ENCODE measurements at places on chromosomes 3 and 15.

GRCh38 chr3:183958226-183958625, 59.5 kb downstream of the ABCC5 start:
- no peak for DNase-seq

DNA sequence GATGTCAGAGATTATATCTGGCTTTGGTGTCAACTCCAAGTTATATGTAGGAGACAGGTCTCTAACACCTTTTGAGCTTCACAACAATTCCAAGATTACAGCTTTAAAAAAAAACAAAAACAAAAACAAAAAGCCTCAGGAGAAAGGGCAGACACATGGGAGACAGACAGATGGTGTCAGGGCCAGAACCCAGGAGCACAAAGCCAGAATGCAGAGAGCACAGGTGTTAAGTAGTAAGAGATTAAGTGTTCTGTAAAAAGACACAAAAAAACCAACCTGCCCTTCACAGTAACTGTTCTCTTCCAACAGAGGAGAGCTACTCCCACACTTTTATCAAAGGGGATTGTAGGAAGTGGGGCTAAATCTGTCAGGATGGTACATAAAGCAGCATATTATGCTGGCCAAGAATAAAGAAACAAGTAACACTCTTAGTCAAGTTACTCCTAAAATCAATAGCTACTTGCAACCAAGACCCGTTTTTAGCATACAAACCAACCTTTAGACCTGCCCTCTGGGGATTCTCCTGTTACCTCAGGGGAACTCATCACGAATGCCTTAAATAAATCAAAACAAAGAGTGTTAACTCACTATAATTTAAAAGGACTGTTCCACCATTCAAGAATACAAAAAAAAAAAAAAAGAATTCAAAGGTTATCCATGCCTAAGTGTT, 5.9 kb downstream of the CPEB1 start:
- DNase-seq: no peak

- no peak for DNase-seq
Measured at GRCh38 chr15:39820050-39820602, 37.5 kb upstream of the FSIP1 start.

DNA sequence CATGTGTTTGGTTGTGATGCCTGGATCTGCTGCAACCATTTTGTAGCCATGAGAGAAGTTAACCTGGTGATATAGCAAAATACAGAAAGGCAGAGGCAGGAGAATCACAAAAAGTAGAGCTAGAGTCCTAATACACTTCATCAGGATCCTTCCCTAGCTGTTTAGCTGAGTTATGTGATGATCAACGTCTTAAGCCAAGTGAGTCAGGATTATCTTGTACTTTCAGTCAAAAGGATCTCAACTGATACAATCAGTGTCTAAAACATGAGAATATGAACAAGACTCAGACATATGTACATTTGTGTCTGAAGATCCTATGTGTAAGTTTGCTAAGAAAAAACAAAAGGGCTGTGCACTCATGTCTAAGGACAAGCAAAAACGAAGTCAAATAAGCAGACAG, 236.9 kb downstream of the NTRK3 start:
- DNase-seq: no peak

DNA sequence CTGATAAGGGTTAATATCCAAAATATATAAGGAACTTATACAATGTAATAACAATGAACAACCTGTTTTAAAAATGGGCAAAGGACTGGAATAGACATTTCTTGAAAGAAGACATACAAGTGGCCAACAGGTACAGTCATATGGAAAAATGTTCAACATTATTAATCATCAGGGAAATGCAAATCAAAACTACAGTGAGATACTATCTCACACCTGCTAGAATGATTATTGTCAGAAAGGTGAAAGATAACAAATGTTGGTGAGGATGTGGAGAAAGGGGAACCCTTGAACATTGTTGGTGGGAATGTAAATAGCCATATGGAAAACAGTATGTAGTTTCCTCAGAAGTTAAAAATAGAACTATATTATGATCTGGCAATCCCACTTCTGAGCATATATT, 20.4 kb downstream of the GOLM2 start:
- DNase-seq: no peak

- DNase-seq: no peak
Measured at GRCh38 chr15:47412136-47412535, 305.2 kb upstream of the SEMA6D start.

- no peak for DNase-seq
Measured at GRCh38 chr3:168671091-168671490, 575.4 kb upstream of the GOLIM4 start.

- no peak for DNase-seq
Measured at GRCh38 chr3:106347350-106347749, 478.5 kb upstream of the CBLB start.

GRCh38 chr15:27669641-27670040, 429.5 kb downstream of the OCA2 start:
- DNase-seq: no peak

GRCh38 chr3:89038869-89039268, 68.6 kb upstream of the EPHA3 start:
- DNase-seq: no peak

GRCh38 chr3:38957296-38957695, 94.4 kb downstream of the SCN11A start:
- DNase-seq: no peak

DNA sequence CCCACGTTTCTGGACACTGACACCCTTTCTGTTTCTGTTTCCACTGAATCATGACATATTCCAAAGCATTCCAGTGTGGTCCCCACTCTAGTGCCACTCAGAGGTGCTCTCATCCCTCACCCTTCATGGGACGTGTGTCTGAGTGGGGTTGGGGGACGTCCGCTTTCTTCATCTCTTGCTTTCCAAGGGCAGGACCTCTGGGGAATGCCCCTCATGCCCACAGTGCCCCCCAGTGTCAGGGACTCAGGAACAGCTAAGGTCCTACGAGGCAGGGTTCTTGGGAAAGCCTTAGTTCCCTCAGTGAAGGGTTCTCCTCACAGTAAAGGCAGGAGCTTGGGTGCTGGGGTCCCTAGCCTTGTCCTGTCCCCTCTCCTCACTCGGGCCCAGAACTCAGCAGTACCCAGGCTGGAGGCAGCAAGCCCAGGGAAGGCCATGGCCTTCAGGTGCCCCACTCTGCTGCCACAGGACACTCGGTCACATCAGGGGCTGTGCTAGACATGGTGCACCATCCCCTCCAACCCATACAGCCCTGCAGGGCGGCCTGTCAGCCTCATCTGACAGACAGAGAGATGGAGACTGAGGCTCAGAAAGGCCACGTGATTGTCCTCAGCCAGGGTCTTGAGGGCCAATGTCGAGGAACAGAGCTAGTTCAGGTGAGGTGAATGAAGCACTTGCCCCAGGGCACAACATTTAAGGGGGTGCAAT, 261.0 kb downstream of the TLE3 start:
- no peak for DNase-seq

GRCh38 chr15:53506370-53506769, 253.1 kb downstream of the WDR72 start:
- no peak for DNase-seq

GRCh38 chr3:76349715-76350480, 564.5 kb upstream of the ZNF717 start:
- DNase-seq: no peak

GRCh38 chr15:93985176-93985575, 246.2 kb upstream of the MCTP2 start:
- DNase-seq: no peak

DNA sequence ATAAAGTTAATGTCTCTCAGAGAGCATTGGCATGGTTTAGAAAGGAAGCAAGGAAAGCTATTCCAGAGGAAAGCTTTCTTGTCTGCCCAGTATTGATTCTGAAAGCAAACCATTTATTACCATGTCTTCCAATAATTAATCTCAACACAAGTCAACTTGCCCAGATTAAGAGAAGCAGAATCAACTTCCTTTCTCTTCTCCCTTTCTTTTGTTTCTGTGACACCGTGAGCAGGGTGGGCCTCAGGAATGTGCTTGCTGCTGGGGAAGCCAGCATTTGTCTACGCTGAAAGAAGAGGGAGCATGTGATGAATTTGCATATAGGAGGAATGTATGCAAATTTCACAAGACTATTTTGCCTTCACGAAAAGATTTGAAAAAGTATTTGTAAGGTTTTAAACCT, 368.6 kb upstream of the ROPN1 start:
- no peak for DNase-seq

- DNase-seq: no peak
Measured at GRCh38 chr3:38585791-38586420, 63.6 kb downstream of the SCN5A start.

- DNase-seq: no peak
Measured at GRCh38 chr3:42213417-42213816, 52.6 kb downstream of the CCK start.

DNA sequence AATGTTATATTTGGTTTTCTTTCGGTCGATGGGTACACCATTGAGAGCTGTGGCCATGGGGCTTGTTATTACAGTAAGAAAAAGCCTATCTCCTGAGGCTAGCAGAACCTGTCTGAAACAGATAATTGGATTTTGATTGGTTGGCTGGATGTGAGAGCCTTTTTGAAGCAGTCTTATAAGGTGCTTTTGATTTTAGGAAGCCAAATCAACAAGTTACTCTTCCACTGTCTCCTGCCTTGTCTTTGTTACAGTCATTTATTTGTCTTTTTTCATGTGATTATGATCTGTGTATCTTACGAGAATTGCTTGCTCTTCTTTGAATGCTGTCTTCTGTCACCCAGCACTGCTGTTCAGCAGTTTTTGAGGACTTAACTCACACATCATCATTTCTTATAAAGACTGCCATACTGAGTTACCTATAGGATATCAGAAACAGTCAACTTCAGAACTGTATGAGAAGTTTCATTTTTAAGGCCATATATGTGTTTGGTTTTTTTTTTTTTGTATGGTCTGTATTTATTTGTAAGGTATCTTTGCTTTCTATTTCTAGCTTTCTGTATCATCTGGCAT, 51.1 kb downstream of the MEF2A start:
- no peak for DNase-seq

- no peak for DNase-seq
Measured at GRCh38 chr3:11523572-11524101, 120.1 kb downstream of the VGLL4 start.

GRCh38 chr3:118171236-118171852, 863.3 kb downstream of the IGSF11 start:
- DNase-seq: no peak

- no peak for DNase-seq
Measured at GRCh38 chr3:149366941-149367840, 10.3 kb downstream of the TM4SF1 start.

- DNase-seq: no peak
Measured at GRCh38 chr3:172853921-172854666, 103.6 kb downstream of the ECT2 start.

- DNase-seq: no peak
Measured at GRCh38 chr3:64764386-64764929, 76.7 kb upstream of the ADAMTS9 start.

- no peak for DNase-seq
Measured at GRCh38 chr3:123138839-123139444, 62.8 kb upstream of the SEC22A start.

- no peak for DNase-seq
Measured at GRCh38 chr3:87161013-87161412, 66.1 kb upstream of the CHMP2B start.

DNA sequence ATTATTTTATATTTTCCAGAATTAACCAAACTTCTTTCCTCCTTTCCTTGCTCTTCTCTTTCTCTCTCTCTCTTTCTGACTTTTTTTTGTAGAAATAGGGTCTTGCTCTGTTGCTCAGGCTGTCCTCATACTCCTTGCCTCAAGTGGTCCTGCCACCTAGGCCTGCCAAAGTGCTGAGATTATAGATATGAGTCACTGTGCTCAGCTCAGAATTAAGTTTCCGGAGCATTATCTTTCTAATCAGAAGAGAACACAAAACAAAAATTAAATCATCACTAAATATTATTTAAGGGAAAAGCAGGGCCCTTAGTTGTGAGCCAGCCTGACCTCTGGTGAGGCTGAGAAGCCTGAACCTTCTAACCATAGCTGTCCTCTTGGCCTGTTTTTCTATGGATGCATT, 168.2 kb downstream of the SOX2 start:
- no peak for DNase-seq

DNA sequence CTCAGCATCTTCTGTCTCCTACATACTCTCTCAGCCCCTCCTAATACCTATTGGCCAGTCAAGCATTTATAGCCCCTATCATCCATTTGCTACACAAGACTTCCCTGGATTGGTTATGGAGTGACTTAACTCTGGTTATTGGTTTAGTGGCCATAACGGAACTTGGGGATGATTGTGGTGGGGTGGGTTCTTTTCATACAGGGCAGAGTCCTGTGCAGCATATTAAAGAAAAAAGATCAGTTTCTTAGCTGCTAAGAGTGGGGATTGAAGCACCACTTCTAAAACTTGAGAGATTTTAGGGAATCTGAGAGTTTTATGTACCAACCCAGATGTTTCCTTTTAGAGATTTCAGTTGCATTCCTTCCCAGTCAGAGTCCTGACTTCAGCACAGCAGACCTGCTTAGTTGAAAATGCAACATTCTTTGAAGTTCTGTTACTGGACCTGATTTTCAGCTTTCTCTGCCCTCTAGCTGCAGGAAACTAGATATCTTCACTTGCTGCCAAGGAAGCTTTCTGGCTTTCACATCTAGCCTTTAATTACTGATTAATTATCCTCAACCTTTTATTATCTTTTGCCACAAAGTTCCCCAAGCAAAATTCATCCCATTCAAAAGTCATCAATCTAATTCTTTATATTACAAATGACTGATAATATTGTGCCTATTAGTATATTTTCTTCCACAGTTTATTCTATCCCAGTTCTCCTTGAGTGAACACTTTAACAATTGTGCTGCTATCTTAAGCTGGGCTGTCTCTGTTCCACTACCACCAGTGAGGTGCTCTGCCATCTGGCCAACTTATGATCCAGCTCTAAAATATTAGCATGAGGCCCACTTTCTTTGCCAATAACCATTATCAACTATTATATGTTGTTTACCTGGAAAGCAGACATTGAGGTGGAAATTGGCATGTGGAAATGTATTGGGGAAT, 906.0 kb upstream of the ALCAM start:
- DNase-seq: no peak

DNA sequence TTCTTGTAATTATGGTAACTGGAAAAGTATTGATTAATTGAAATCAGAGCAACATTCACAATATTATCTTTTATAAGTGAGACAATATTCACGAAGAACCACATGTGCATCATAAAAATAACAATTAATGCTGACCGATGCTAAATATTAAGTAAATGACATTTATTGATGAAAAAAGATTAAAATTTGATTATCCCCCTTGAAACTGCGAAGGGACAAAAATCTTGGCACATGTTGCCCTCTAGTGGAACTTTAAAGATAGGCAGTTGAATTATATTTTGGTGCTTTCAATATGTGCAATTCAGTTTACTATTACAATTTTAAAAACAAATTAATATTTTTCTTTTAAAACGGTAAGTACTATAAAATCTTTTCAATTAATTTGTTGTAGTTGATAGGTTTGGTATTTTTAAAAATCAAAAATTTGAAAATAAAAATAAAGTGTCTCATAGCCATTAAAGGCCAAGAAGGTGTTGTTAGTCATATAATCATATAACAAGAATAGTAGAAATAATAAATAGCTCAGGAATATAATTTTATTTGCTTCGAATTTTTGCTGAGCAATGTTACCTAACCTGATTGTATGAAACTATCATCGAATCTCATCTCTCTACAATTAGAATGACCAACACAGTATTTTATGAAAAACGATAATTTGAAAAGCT, 270.2 kb downstream of the ROBO1 start:
- DNase-seq: no peak

All from stimulated activated CD8-positive, alpha-beta memory T cell treated with anti-CD3 and anti-CD28 coated beads, Interleukin-7, amount 100 ng/mL, for 4 hours (primary cell).